Pancreas (tissue), 10 donors: ENCODE measurements at places on chromosomes 5 and 9. TPM values are rescaled to one million over a fixed set of nuclear protein-coding genes. Genes with fewer than 3 reads are reported as not detected.

GRCh38 chr5:80204808-80205614, 50.8 kb downstream of the SERINC5 start:
- H3K4me1 ChIP-seq: peaks cover 38% of the 10 kb centered on the region
- H3K27me3 ChIP-seq: no peaks in the 10 kb centered on the region
- no peak overlapping the region for H3K4me3 ChIP-seq
- peak overlapping the region; percentile 23 for H3K27ac ChIP-seq
- no peak for DNase-seq

GRCh38 chr5:62340392-62340791, 34.4 kb downstream of the KIF2A start:
- no peaks in the 10 kb centered on the region for H3K4me1 ChIP-seq
- no peak for DNase-seq
- no peak overlapping the region for H3K27ac ChIP-seq
- H3K27me3 ChIP-seq: no peaks in the 10 kb centered on the region

DNA sequence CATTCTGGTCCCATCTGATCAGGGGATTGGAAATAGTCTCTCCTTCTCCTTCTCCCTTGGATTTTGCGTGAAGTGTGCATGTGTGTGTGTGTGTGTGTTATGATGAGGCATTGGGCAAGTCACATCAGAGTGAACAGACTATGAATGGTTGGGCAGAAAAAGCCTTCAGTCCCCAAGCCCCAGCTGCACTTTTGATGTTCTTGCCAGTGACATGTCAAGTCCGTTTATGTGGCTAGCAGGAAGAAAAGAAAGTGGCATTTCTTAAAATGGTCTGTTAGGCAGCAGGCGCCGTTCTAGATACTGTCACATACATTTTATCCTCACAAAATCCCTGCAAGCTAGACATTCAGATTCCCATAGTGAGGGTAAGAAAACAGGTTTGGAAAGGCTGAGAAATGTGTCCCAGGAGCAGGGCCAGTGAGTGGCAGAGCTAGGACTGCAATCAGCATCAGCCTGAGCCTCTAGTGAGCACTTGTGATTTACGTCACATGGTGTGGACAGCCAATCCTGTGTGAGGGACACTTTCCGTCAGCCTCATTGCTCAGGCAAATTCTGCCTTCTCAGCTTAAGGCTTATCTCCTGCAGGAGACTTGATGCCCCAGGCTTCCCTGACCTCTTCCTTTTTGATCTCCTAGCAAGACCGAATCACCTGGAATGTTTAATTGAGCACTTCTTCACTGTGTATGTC, 60.4 kb downstream of the GLRA1 start:
- no peaks in the 10 kb centered on the region for H3K27me3 ChIP-seq
- H3K4me1 ChIP-seq: no peaks in the 10 kb centered on the region
- no peak overlapping the region for H3K27ac ChIP-seq
- no peak overlapping the region for H3K4me3 ChIP-seq

DNA sequence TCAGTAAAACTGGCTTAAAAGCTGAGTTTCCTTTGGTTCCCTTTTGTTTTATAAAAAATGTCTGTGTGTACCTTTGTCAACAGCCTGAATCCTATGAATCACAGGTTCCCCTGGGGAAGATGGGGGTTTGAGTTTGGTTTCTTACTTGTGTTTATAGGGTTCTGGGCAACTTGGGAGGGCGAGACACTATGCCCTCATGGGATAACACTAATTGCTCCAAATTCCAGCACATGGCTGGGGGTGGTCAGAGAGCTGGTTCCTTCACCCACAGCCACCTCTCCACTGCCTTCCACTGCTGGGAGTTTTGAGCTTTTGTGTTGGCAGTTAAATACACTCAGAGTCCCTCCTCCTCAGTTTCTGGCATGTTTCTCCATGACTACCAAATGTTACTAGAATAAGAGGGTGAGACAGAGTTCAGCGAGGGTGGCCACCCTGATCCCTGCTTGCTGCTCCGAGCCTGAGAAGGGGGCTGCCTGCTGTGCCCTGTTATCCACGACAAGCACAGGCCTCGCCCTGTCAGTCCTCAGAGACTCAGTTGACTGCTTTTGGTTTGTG, 83.0 kb upstream of the EPB41L4B start:
- no peak for DNase-seq
- H3K4me1 ChIP-seq: no peaks in the 10 kb centered on the region
- H3K27ac ChIP-seq: no peak overlapping the region
- peaks cover 56% of the 10 kb centered on the region for H3K36me3 ChIP-seq

DNA sequence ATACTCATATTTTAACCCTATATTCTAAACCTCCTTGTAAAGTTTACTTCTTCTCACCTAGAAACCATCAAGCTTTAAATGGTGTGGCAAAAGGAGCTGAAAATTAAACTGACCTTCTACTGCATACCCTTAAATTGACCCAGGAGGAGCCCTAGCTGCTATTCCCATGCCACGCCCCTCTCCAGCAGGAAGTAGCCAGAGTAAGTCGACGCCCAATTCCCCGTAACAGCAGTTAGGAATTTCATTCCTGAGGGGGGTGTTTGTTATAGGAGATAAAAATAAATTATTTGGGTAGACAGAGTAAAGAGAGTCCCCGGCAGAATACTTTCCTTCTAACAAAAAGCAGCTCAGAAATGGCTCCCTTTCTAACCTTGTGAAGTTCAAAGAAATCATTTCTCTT, 111.8 kb upstream of the FAM174A start:
- H3K4me3 ChIP-seq: no peak overlapping the region
- no peak overlapping the region for H3K27ac ChIP-seq
- no peaks in the 10 kb centered on the region for H3K36me3 ChIP-seq
- H3K4me1 ChIP-seq: no peaks in the 10 kb centered on the region
- H3K27me3 ChIP-seq: no peaks in the 10 kb centered on the region
- no peak for DNase-seq

The TMCO6 gene
- 7.6 TPM for total RNA-seq

DNA sequence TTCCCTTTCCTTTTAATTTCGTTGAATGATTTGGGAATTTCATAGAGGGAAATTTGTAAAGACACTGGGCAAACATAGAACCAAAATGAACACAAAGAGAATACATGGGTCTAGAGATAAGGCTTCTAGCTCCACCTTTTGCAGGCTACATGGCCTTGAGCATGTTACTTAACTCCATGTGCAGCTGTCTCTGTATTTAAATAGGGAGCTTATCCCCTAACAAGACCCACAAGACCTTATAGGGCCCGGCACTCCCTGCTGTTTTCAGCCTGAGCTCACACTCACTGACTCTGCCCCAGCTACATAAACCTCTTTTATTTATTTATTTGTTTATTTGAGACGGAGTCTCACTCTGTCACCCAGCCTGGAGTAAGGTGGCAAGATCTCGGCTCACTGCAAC, 30.6 kb upstream of the TLE1 start:
- no peaks in the 10 kb centered on the region for H3K27me3 ChIP-seq
- no peak for DNase-seq
- no peak overlapping the region for H3K4me3 ChIP-seq
- peaks cover 6% of the 10 kb centered on the region for H3K4me1 ChIP-seq
- peak overlapping the region; percentile 17 for H3K27ac ChIP-seq

The AQP3 gene
- total RNA-seq: 19.0 TPM

DNA sequence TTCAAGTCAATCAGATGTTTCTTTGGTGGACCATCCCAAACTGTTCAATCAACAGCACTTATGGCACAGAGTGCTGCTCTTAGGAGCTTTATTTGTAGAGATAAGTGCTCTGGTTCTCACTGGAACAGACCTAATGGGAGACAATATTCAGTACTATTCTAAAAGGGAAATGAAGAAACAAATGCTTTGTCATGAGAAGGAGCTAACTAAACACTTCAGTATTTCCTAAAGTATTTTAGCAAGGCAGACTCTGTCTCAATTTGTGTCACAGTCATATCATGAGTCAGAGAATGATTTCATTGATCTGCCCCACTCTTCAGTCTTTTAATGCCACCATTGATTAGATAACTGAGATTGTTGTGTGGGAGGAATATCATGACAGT, 175.3 kb downstream of the SLF1 start:
- H3K27ac ChIP-seq: no peak overlapping the region
- no peaks in the 10 kb centered on the region for H3K27me3 ChIP-seq
- no peaks in the 10 kb centered on the region for H3K36me3 ChIP-seq
- H3K4me3 ChIP-seq: no peak overlapping the region
- no peak for DNase-seq

DNA sequence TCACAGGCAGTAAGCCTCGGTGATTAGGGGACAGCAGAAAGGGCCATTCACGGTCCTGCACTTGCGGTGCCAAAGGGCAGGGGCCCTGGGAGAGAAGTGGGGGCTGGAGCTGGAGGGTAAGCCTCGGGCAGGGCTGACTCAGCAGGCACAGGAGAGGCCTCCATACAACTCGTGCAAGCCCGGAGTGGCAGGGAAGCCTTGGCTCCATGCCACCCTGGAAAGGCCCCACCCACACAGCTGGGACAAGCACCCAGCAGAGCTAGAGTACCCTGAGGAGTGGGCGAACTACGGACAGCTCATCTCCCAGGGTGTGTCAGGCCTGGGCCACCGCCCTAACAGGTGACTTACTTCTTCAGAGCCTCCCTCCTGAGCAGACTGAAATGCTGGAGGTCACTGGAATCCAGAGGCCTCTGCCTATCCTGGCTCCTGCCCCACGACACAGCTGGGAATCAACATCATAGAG, 5.6 kb upstream of the CAMK2A start:
- peak; percentile 50 for DNase-seq
- no peaks in the 10 kb centered on the region for H3K36me3 ChIP-seq
- H3K27ac ChIP-seq: no peak overlapping the region
- H3K4me1 ChIP-seq: no peaks in the 10 kb centered on the region
- no peak overlapping the region for H3K4me3 ChIP-seq
- no peaks in the 10 kb centered on the region for H3K27me3 ChIP-seq

DNA sequence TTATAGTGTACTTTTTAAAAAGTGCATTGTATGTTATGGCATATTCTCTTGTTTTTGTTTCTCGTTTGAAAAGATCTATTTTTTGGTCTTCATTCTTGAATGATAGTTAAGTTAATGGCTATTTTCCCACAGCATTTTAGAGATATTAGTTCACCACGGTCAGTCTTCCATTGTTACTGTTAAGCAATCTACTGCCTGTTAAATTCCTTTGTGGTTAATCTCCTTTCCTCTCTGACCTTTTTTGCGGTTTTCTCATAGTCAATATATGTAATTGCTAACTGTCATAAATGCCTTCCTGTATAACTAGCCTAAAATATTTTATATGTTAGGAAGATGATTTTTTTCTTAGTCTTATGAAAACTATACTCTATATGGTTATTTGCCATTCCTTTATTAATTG, 250.8 kb upstream of the FBXL7 start:
- H3K4me3 ChIP-seq: no peak overlapping the region
- H3K27ac ChIP-seq: no peak overlapping the region
- H3K4me1 ChIP-seq: no peaks in the 10 kb centered on the region

The IL3 gene
- total RNA-seq: not detected

The SPINK4 gene
- not detected for total RNA-seq

DNA sequence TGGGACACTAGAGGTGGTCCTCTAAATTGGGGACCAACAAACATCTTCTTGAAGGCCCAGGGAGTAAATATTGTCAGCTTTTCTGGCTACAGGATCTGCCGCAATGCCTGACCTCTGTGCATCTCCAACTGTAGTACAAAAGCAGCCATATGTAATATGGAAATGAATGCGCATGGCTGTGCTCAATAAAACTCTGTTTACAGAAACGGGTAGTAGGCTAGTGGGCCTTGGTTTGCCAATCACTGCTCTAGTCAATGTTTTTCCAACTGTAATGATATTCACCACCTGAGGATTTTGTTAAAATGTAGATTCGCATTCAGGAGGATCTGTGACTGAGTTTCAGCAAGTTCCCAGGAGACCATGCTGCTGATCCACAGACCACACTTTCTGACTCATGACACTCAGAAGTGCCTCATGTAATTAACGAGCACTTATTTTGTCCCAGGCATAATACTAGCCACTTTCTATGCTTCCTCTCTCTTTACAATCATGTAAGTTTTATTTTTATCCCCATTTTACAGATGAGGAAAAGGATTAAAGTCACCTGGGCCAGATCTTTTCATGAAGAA, 96.9 kb downstream of the MED27 start:
- H3K27ac ChIP-seq: no peak overlapping the region
- H3K4me1 ChIP-seq: no peaks in the 10 kb centered on the region
- H3K36me3 ChIP-seq: no peaks in the 10 kb centered on the region
- no peak for DNase-seq

DNA sequence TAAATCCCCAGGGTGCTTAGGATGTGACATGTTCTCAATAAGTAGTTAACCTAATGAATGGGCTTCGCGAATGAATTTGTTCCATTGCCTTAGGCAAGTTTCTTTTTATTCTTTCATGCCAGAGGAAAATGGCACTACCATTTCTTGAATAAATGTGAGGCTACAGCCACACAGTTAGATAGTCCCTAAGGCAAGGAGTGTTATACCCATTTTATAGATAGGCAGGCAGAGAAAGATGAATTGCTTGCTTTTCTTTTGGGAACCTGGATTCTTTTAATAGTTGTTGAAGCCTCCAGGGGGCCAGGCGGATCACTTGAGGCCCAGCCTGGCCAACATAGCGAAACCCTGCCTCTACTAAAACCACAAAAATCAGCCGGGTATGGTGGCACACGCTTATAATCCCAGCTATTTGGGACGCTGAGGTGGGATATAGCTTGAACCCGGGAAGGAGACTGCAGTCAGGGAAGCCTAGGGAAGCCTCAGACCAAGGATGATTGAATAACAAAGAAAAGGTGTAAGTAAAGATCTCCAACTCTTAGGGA, 943 bp downstream of the NOP16 start:
- peak overlapping the region; percentile 78 for H3K4me3 ChIP-seq
- H3K4me1 ChIP-seq: peaks cover 24% of the 10 kb centered on the region
- no peaks in the 10 kb centered on the region for H3K27me3 ChIP-seq
- DNase-seq: no peak
- H3K27ac ChIP-seq: no peak overlapping the region

The SV2C gene
- total RNA-seq: 0.08 TPM

DNA sequence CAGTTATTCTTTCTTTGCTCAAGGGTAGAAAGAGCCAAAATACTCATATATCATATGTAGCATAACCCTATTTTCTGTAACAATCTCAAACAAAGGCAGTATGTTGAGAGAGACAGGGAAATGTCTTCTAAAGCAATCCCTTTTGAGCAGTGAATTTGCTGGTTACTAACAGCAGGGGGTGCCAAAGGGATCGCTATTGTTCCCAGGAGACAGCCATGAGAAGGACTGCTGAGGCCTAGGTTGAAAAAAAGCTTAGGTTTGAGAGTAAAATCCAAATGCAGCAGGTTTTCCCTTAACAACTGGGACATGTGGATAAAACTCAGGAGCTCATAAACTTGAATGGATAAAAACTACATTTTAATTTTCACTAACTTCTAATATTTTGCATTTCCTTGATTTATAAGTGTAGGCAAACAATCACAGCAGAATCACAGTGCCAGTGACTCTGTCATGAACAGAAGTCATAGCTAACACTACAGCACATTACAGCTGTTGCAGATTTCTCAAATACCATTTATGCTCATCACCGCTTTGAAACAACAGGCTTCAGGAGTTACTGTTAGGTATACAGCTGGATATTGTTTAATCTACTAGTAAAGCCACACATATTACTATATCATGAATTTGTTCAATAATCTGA, 148.4 kb downstream of the MAPKAP1 start:
- no peaks in the 10 kb centered on the region for H3K27me3 ChIP-seq
- no peak overlapping the region for H3K27ac ChIP-seq
- H3K4me1 ChIP-seq: no peaks in the 10 kb centered on the region
- DNase-seq: no peak
